ENCODE measurements at places on chromosomes 2 and 18.

DNA sequence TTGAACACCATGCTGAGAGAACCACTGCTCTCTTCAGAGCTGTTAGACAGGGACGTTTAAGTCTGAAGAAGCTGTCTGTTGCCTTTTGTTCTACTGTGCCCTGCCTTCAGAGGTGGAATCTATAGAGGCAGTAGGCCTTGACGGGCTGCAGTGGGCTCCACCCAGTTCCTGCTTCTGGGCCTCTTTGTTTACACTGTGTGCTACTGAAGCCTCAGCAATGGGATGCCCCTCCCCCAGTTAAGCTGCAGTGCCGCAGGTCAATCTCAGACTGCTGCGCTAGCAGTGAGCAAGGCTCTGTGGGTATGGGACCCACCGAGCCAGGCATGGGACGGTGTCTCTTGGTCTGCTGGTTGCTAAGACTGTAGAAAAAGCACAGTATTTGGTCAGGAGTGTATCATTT lies 162.3 kb upstream of the NXPH2 start:
- no peak for DNase-seq

GRCh38 chr18:70553936-70554260 lies 265.1 kb downstream of the SOCS6 start:
- no peak for DNase-seq

GRCh38 chr2:218448934-218449333 lies 30.0 kb downstream of the VIL1 start:
- DNase-seq: peak; percentile 15

DNA sequence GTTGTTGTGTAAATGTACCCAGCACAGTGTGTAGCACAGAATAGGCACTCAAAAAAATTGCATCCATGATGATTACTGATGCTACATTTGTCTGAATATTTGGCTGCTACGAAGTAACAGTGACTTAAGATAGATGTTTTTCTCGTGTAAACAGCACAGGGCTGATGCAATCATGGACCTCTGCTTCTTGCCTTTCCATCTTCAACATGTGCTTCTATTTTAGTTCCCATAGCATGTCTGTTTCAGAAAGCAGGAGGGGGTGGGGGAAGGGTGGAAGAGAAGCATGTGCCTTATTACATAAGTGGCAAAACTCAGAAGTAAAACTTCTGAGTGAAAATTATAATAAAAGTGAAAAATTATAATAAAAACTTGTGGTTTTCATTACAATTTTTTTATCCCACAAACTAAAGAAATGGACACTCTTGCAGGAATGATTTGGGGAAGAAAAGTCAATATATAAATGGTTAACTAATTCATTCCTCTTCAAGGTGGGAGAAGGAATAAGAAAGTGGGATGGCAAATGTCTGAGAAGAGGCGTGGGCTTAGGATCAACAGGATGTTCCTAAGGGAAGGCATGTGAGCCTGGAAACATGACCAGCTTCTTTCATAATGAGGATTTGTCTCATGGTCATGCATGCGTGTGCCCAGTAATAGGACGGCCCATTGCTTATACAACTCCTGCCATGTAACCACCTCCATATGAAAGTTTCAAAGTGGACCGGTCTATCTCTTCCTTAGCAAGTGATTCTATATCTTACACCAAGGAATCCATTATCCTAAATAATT lies 27.2 kb downstream of the CCBE1 start:
- no peak for DNase-seq

GRCh38 chr2:20509770-20510490 lies 63.1 kb downstream of the RHOB start:
- DNase-seq: no peak
